ENCODE measurements at places on chromosomes 13 and 19.

DNA sequence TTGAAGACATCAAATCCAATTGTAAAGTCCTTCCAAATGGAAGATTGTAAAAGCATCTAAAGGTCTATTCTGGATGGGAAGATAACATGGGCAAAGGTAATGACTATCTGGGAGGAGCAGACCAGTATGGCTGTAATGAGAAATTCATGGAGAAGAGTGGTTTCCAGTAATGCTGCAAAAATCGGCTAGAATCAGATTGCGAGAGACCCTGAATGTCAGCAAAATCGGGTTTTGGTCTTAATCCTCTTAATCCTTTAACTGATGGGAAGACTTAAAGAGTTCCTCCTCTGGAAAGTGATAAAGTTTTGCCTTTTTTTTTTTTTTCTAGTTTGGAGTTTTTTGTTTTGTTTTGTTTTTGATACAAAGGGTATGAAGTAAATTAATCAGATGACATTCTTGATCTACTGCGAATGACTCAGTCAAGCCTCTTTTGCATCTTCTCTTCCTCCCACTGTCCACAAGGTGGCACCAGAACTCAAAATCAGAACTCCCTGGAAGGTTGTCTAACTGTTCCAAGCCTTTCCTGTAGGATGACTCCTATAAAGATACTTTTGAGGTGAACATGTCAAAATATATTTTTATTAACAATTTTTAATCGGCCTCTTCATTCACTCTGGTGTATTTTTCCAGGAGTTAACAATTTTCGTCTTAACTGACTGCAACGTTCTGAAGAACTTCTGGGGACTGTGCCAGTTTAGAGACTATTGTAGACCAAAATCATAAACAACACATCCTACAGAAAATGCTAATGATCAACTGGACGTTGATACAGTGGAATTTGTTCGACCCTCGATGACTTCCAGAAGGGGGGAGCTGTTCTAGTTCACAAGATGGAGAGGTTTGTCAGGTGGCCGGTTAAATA lies 213.3 kb upstream of the MIR17HG start:
- peak; percentile 80 for DNase-seq

- no peak for DNase-seq
These were observed 161.3 kb upstream of the GPR12 start for GRCh38 chr13:26921918-26922317.

DNA sequence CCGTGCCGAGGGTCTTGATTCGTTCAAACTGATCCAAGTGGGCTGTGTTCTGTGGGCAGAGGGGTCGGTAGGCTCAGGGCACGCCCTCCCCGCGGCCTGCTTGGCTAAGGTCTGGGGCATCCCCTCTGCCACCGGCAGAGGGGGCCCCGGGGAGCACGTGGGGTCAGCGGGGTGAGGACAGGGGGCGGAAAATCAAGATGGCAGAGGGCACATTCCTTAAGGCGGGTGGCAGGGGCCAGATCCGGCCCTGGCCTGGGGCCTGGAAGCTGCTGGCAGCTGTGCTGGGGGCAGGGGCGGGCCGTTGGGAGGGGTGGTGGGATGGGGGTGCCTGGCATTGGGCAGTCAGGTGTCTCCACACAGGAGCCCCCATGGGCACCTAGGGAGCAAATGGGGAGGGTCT lies 10.7 kb downstream of the PRKACA start:
- DNase-seq: no peak

- DNase-seq: peak; percentile 93
These were observed at the start of gene ZNF850 for GRCh38 chr19:36772311-36773222. Gene ZNF850, minus strand, starts transcription at chr19:36772807. Its CDS starts 10,201 bp downstream, at chr19:36762606.

DNA sequence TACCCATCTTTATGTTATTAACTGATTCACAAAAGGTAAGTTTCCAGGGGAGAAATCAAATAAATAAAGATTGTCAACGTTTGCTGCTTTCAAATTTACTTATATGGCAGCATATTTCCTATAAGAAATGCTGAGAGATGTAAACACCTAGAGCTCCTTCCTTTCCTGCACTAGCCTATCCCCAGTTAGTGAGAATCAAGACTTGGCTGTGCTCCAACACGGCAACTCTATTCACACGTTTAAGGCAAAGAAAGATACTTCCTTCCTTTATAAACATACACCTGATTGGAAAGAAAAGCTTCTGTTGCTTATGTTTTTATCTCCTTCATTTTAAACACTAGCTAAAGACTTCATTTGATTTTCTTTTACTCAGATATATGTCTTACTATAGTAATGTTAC lies 107.0 kb downstream of the PCDH9 start:
- DNase-seq: no peak

All from fibroblast of skin of back (primary cell).